ENCODE measurements at places on chromosomes 6 and 20.

DNA sequence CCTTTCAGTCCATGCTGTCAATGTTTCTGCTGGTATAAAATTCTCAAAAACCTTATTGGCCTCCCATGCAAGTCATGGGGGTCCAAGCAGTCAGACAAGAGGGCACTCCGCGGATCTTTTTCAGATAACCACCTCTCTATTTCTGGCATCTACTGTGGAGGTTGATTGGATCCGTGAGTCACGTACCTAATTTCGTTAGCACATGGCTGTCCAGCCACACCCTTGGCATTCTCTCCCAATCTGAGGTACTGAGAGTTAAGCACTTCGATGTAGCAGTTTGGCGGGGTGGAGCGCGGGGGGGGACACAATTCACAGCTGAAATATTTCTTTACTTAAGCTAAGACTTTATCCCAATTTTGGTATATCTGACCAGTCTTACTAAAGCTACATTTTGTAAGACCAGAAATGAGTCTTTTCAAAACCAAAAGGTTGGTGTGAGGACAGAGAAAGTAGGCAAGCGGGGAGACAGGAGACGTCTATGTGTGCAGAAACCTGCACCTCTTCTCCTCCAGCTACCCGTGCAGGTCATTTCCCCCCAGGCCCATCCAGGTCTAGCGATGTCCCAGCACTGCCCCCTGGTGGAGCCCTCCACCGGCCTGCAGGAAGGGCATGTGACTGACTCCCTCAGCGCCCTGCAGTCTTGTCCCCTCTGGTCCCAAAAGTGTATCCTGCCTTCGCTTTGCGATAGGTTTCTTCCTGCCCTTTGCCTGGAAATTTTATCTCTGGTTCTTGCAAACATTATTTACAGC, 113.1 kb downstream of the ADAT2 start:
- DNase-seq, result peak; percentile 68

DNA sequence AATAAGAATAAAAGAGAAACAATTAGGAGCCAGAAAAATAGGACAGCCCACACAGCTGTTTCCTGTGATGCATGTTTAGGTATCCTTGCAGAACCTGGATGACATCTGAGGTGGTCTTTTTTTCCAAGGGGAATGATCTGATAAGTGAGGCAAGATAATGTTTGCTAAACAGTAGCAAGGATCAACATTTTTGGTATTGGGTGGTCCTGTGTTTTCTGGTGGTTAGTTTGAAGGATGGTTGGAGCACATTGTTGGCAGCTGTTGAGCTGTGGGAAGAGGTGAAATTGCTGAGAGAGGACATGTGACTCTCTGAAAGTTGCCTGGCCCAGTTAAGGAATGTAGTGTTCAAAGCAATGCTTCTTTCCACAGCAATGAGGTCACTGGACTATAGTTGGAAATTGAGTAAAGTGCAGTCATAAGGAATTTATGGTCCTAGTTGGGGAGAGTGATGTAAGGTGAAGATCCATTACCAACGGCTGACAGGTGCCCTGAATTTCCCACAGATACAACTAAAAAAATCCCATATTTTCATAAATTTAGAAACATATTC, 270.2 kb upstream of the IMPG1 start:
- DNase-seq, result no peak

DNA sequence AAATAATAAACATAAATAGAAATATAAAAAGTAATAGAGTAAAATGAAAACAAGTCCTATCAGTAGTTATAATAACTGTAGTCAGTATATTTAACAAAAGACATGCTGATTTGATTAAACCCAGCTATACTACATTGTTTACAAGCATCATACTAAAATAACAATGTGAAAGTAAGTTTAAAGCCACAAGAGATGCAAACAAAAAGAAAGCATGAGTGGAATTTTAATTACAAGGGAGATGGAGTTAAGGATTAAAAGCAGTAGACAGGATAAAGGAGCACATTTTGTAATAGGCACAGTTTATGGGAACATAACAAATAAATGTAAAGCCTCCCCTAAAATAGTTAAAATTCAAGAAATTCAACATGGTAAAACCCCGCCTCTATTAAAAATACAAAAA, 41.5 kb downstream of the SENP6 start:
- no peak for DNase-seq

DNA sequence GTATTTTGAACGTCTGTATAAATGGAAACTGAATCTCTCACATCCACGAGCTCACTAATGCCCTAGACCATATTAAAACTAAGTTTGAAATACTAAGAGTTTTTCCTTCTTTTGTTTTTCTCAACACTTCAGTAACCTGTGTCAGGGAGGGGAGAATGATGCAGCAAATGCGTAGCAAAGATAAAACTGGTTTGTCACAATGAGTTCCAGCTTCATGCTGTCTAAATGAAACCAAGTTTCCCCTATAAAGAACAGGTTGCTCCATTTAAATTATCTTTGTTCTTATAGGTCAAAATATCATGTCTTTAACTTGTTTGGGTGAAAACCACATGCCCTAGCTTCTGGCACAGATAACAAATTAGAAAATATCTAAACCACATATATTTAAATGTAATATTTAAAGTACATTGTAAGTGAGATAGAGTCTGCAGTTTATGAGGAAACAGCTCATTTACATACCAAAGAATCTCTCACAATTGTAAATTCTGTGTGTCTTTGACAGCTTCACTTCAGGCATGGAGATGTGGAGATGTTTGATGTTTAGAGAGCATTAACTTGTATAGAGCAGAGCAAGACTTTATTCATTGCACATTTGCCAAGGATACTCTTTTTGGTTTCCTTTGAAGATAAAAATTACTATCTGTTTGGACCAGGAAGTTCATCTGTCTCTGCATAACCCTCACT, 7.3 kb downstream of the TRDN start:
- no peak for DNase-seq

GRCh38 chr6:108524528-108525248, 36.0 kb upstream of the FOXO3 start:
- no peak for DNase-seq

GRCh38 chr6:140897349-140897748, 1235.4 kb upstream of the GJE1 start:
- no peak for DNase-seq

GRCh38 chr20:44186674-44187053, 324 bp downstream of the JPH2 start:
- DNase-seq, result no peak

- no peak for DNase-seq
These were observed 121.0 kb downstream of the SYNDIG1 start for GRCh38 chr20:24590178-24590982.

DNA sequence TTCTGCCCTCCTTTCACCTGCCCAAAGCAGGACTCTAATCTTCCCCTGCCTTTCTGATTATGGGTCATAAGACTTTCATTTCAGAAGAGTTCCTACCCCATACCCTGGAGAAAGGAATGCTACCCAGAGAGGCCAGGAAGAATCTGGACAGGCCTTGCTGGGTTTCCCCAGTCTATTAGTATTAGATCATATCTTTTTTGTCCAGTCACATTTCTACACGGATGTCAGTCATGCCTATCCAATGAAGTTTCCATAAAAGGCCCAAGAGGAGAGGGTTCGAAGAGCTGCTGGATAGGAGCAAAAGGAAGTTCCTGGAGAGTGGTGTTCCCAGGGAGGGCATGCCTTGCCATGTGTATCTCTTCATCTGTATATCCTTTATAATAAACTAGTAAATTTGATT, 3.2 kb downstream of the POLH start:
- DNase-seq, result no peak

DNA sequence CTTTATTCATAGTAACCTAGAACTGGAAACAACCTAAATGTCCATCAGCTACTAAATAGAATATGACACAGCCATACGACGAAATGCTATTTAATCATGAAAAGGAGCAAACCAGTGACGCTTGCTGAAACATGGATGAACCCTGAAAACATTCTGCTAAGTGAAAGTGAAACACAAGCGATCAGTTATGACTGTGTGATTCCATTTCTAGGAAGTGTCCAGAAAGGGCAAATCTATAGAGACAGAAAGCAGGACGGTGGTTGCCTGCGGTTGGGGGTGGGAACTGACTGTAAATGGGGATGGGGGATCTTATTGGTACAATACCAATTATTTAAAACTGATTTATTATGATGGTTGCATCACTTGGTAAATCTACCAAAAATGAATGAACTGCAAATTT, 126.8 kb downstream of the IPCEF1 start:
- no peak for DNase-seq
